T-helper 1 cell (primary cell): ENCODE measurements at places on chromosomes 7 and 10.

GRCh38 chr10:15815242-15815885 is 44.9 kb downstream of the MINDY3 start:
- DNase-seq, result no peak

GRCh38 chr7:12722136-12722535 is 34.7 kb downstream of the ARL4A start:
- no peak for DNase-seq

DNA sequence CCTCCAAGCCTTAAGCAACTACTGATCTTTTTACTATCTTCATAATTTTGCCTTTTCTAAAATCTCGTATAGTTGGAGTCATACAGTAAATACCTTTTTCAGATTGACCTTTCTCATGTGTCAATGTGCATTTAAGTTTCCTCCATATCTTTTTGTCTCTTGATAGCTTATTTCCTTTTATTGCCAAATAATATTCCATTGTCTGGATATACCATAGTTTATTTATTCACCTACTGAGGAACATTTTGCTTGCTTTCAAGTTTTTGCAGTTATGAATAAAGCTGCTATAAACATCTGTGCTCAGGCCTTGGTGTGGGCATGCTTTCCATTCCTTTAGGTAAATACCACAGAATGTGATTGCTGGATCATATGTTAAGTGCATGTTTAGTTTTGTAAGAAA is 161.2 kb upstream of the GNAI1 start:
- no peak for DNase-seq

DNA sequence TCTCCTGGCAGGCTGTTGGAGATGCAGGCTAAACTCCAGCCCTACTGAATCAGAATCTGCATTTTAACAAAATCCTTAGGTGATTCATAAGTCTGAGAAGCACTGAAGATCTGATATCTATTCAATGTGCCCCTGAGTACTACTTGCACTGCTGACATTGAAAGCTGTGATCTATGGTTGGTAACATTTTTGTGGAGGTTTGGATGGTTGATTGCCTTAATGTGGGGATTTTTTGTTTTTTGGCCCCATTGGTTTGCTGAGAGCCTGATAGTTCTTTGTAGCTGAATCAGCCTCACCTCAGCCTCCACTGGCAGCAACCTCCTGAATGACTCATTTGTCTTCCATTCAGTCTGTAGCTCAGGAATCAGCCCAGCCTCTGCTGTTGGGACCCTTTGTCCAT is 14.7 kb upstream of the LRRN3 start:
- DNase-seq, result no peak

DNA sequence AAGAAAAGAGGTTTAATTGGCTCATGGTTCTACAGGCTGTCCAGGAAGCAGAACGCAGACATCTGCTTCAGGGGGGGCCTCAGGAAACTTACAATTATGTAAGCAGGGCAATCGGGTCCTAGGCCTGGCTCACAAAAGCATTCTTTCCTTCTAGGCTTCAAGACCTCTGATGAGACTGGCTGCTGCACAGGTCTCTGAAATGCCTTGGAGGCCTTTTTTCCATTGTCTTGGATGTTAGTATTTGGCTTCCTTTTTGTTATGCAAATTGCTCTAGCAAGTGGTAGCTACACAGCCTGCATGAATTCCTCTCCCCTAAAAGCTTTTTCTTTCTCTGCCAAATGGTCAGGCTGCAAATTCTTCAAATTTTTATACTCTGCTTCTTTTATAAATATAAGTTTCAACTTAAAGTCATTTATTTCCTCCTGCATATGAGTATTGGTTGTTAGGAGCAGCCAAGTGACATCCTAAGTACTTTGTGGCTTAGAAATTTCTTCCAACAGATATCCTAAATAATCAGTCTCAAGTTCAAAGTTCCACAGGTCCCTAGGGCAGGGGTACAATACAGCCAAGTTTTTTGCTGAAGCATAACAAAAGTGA is 83.1 kb upstream of the SEMA3A start:
- DNase-seq, result no peak
